Left lobe of liver (tissue), 2 donors: ENCODE measurements at places on chromosomes 7 and 10.
A peak's percentile ranks its signal among the peaks of the same experiment; 100 is the strongest.

GRCh38 chr10:24894309-24894708 is 58.1 kb downstream of the PRTFDC1 start:
- no peak for DNase-seq

- peak; percentile 95 for DNase-seq
Observed at GRCh38 chr7:36155811-36156361, 2.8 kb downstream of the EEPD1 start.

DNA sequence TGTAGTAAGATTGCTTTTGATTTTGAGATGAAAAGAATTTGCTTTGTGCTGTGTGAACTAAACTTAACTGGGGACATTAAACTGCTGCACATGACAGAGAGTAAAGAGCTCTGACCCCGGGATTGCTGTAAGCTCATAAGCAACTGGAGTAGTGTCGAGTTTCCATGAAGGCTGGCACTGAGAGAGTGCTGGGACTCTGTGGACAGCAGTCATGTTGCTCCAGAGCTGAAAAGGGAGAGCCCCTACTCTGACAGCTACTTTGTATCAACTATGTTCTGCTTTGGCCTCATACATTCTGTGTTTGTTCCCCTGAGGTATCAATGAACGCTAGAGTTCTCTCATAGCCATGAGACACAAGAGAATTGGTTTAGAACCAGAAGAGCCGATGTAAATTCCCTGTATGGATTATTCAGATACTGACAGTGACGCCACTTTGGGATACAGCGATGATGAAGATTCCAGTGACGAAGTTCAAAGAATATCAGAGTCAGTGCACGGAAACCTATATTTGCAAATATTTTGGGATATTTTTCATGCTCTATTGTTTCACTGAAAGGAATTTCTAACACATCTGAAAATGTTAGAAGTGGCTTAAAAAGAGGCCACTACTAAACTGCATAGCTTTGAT is 185.9 kb upstream of the DKK1 start:
- DNase-seq: no peak

- DNase-seq: no peak
Observed at GRCh38 chr10:117680601-117681000, 138.1 kb downstream of the EMX2 start.

DNA sequence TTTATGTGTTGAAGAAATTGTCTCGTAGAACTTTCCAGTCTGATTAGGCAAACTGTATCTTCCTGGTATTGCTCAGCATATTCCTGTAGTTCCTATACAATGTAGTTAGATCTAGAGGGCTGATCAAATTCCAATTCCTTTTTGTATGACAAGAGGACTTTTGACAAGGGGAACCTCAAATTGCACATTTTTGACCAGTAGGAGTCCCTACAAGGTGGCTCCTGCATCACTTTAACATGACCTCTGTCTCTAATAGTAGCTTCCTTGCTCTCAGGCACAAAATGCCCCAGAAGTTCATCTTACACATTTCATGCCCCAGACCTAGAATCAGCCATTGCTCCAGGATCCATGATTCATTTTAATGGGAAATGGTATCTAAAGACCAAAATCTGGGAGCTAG is 18.7 kb downstream of the HERPUD2 start:
- no peak for DNase-seq

DNA sequence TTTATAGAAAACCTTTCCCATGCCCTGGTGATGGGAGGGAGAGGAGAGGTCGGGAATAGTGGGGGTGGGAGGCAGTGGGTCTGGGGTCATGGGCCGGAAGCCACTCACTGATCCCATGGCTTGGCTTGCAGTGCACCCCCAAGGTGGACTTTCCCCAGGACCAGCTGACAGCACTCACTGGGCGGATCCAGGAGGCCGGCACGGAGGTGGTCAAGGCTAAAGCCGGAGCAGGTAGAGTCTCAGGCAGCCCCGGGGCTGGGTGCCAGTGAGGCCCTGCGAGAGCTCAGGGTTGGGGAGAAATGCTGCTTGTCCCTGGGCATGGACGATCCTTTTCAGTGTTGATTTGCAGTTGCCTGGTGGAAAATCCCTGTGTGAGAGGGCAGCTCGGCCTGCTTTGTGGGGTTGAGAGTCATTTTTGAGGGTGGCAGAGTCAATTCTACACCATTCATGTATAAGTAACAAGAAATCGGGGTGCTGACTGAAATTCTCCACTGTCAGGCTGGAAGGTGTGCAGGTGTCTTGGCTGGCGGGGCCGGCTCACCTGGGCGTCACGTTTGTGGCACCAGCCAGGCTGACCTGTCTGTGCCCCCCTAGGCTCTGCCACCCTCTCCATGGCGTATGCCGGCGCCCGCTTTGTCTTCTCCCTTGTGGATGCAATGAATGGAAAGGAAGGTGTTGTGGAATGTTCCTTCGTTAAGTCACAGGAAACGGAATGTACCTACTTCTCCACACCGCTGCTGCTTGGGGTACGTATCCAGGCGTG is 16.5 kb downstream of the MDH2 start:
- no peak for DNase-seq

GRCh38 chr7:2930310-2931033 is 86.4 kb upstream of the GNA12 start:
- no peak for DNase-seq

GRCh38 chr10:77555591-77556212 is 81.9 kb downstream of the KCNMA1 start:
- peak; percentile 69 for DNase-seq

DNA sequence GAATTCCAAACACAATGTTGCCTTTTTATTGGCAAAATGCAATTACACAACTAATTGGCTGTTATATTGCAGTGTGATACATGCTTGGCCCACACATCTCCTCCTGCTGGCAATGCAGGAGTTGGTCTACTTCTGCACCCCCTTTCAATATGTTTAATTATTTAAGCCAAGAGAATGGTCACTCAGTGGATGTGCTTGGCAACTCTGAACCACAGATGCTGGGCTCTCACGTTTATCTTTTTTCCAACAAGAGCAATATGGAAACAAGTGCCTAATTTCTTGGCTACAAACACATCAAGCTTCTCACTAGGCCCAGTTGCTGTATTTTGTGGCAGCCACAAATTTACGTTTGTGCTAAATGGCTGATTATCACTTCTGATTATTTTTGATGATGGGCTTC is 1149.2 kb upstream of the CELF2 start:
- no peak for DNase-seq

DNA sequence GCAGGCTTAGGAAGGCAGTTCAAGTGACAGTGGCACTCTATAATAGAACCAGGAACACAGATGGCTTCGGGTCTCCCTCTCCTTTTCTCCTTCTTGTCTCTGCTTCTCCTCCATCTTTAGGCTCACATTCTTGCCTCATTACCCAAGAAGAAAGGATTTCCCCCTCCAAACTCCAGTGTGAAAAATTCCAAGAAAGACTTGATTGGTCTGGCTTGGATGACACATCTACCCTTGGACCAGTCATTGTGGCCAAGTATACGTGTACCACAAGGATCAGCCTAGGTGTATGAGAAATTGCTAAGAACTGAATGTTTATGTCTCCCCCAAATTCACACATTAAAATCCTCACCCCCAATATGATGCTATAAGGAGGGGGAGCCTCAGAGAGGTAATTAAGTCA is 53.9 kb downstream of the PRTFDC1 start:
- DNase-seq: no peak

GRCh38 chr10:59096631-59097030 is 79.8 kb upstream of the PHYHIPL start:
- DNase-seq: no peak

DNA sequence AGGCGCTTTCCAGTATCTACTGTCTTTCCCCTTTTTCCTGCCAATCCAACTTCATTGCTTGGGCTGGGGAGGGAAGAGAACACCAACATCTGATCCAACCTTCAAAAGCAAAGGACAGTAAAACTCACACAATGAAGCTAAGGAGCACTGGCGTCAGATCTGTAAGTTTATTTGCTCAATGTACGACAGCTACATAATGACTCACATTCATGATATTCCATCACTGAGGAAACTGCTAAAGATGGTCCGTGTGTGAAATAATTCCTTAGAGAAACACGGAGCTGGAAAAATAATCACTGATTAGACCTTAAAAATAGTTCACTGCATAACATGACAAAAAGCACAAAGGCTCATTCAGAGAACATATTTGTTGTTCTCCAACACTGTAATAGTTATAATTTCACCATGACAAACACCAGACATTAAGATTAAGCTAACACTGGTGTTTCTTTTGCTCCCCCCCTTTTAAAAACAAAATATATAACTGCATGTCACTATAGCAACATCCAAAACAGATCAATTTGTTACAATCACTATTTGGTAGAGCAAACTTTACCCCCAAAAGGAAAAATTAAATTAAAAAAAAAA is 24.3 kb downstream of the HSPB1 start:
- DNase-seq: no peak

GRCh38 chr10:13271552-13272163 is 28.2 kb downstream of the PHYH start:
- DNase-seq: peak; percentile 88

- DNase-seq: no peak
Observed at GRCh38 chr7:3197567-3198213, 103.4 kb upstream of the SDK1 start.

GRCh38 chr7:157854066-157854891 is 517.5 kb downstream of the DNAJB6 start:
- peak; percentile 91 for DNase-seq

DNA sequence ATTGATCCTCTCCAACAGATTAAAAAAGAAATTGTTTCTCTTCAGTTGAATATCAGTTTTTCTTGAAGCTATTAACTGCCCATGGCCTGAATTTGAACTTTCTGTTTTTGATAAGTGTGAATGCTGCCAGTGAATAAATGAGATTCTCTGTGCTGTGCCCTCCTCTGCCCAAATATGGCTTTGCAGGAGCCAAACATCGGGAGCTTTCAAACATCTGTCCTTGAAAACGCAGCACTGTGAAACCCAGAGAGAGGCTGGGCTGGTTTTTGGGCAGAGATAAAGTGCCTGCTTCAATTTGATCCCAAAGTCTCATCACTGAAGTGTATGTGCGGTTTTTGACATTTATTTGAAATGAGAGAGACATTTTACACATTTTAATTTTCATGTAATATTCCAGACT is 268.3 kb upstream of the SHH start:
- no peak for DNase-seq

DNA sequence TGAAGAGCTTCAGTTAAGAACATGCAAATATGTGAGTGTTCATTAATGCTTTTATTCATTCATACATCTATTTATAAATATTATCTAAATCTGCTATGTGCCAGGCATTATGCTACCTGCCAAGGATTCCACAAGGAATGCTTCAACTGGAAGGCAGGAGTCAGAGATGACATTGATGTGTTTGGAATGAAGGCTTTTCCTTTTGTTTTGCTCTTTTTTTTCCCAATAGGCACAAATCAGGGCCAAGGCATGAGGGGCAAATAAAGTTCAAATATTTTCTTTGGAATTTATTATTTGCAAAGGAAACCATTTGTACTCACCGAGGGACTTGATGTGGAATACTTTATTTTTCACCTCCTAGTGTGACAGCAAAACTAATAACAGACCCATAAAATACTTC is 530.3 kb downstream of the ARL4A start:
- no peak for DNase-seq
